ENCODE measurements at places on chromosomes 4 and X. TPM values are rescaled to one million over a fixed set of nuclear protein-coding genes. Genes with fewer than 3 reads are reported as not detected.
A peak's percentile ranks its signal among the peaks of the same experiment; 100 is the strongest.

Gene NEIL3
- not detected for total RNA-seq

Gene HPGD
- 3.5 TPM for total RNA-seq

Gene SCD5
- total RNA-seq = 59.6 TPM

Gene TLR2
- total RNA-seq = 44.6 TPM

Gene PPP2R2C
- total RNA-seq = 0.42 TPM

Gene TMSB15C
- total RNA-seq = 1.8 TPM

GRCh38 chr4:132683957-132684356 lies 465.1 kb upstream of the PCDH10 start:
- no peaks in the 10 kb centered on the region for H3K27me3 ChIP-seq
- no peaks in the 10 kb centered on the region for H3K36me3 ChIP-seq
- DNase-seq = no peak
- H3K4me3 ChIP-seq = no peak overlapping the region
- H3K4me1 ChIP-seq = no peaks in the 10 kb centered on the region

DNA sequence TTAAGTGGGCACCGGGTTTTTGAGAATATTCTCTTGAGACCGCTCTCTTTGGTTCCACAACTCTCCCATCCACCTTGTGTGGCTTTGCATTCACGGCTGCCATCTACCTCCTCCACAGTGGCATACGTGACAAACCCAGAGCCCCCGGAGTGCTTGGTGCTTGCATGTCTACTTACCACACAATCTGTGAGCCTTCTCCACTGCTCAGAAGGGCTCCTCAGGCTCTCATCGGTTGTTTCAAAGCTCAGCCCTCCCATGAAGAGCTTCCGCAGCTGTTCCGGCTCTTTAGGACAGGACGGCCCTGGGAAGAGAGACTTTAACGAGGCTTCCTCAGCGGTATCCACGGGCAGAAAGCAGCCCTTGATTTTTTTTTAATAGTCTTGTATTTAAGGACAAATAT lies 167.6 kb upstream of the ANK2 start:
- no peaks in the 10 kb centered on the region for H3K27me3 ChIP-seq
- DNase-seq = no peak
- no peaks in the 10 kb centered on the region for H3K4me1 ChIP-seq
- peak overlapping the region; percentile 25 for H3K27ac ChIP-seq

DNA sequence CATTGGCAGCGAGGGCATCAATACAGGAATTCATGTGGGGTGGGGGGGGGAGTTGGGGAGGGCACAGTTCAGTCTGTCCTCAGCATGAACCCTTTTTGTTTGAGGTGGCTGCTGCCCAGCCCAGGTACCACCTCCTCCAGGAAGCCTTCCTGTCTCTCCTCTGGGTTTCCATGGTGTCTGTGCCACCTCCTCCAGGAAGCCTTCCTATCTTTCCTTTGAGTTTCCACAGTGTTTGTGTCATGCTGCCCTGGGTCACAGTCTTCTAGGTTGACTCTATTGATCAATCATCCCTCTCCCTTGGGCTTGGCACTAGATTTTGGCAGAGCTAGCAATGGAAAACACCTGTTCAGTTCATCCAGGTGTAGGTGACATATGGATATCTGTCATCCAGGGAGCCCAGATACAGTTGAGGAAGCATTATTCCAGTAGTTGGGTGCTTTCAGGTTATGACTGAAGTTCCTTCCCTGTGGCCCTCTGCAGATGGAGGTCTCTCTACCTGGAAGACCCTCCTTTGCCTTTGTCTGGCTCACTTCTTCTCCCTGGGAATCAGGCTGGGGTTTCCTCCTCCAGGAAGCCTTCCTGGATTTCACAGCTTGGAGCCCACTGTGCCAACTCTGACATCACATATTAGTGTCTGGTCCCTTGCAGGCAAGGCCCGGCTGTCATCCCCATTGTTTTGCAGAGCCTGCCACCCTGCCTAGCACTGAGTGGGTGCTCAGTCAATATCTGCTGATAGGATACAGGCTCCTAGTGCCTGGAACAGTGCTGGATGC lies 96.6 kb downstream of the SORCS2 start:
- H3K27ac ChIP-seq = no peak overlapping the region
- no peak for DNase-seq
- H3K4me1 ChIP-seq = peaks cover 45% of the 10 kb centered on the region
- H3K36me3 ChIP-seq = no peaks in the 10 kb centered on the region

DNA sequence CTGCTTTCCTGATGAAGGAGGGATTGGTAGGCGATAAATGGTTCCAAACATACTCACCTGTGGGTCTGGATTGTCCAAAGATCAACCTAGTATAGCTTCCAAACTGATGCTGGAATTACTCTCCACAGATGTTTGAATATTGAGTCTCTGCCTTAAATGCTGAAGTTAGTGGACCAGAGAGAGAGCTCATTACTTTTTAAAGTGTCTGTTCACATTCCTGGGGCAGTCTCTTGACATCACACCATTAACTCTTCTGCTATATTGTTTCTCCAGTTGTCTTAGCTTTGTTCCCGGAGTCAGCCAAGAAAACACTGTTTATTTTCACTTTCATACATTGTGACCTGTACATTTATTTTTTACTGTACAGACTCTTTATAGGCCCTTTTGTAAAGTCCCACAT lies 35.4 kb downstream of the ARHGEF38 start:
- no peaks in the 10 kb centered on the region for H3K27me3 ChIP-seq
- no peak for DNase-seq
- H3K36me3 ChIP-seq = no peaks in the 10 kb centered on the region
- H3K4me1 ChIP-seq = no peaks in the 10 kb centered on the region
- no peak overlapping the region for H3K27ac ChIP-seq

GRCh38 chrX:124256216-124256615 lies 76.2 kb upstream of the TEX13D start:
- DNase-seq = no peak
- H3K4me1 ChIP-seq = no peaks in the 10 kb centered on the region
- H3K36me3 ChIP-seq = no peaks in the 10 kb centered on the region
- H3K27ac ChIP-seq = no peak overlapping the region
- H3K27me3 ChIP-seq = no peaks in the 10 kb centered on the region
- no peak overlapping the region for H3K4me3 ChIP-seq

- H3K27ac ChIP-seq = no peak overlapping the region
- DNase-seq = no peak
- H3K4me1 ChIP-seq = no peaks in the 10 kb centered on the region
Measured at GRCh38 chr4:9901257-9901656, 119.8 kb downstream of the DRD5 start.

- peaks cover 9% of the 10 kb centered on the region for H3K4me1 ChIP-seq
- H3K4me3 ChIP-seq = no peak overlapping the region
- peak; percentile 47 for DNase-seq
- peak overlapping the region; percentile 81 for H3K27ac ChIP-seq
- H3K27me3 ChIP-seq = no peaks in the 10 kb centered on the region
- no peaks in the 10 kb centered on the region for H3K36me3 ChIP-seq
Measured at GRCh38 chr4:124018383-124019317, 622.1 kb downstream of the SPRY1 start.

DNA sequence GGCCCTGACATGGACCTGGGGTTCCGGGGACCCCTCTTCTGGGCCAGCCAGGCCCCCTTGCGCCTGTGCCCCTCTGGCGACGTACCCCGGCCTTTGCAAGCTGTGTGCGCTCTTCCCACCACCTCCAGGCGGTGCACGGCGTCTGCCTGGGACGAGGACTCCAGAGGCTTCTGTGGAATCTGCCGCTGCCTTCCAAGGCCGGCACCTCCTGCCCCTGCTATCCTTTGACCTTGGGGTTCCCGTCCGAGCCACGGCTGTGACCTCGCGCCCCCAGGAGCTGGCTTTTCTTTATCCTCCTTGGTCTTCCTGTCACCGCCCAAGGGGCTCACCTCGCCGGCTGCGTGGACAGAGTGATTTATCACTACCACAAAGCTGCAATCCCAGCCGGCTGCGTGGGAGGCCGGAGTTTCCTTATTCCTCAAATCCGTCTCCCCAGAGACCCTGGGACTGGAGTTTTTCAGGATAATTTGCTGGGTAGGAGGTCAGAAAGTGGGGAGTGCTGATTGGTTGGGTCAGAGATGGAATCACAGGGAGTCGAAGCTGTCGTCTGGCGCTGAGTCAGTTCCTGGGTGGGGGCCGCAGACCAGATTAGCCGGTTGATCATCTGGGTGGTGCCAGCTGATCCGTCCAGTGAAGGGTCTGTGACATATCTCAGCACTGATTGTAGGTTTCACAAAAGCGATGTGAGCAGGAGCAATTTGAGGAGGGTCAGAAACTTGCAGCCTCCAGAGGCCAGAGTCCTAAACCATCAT lies 19.8 kb upstream of the PLCXD1 start:
- no peaks in the 10 kb centered on the region for H3K36me3 ChIP-seq
- peaks cover 18% of the 10 kb centered on the region for H3K27me3 ChIP-seq
- no peaks in the 10 kb centered on the region for H3K4me1 ChIP-seq

DNA sequence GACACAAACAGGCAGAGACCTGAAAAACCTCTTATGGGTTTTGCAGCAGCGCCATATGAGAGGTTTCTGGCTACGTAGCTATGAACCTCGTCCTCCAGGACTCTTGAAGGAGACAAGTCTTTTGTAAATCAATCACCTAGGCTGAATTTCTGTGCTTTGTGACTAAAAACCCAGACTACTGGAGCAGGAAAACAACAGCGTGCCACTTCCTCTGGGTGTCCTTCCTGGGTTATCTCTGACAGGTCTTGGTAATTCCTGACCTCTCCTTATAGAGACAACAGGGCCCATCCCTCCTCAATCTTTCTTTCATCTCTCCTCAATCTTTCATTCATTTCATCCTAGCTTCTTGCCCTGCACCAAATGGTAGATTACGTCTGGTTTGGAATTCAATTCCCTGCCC lies 5.7 kb downstream of the S100P start:
- H3K4me1 ChIP-seq = peaks cover 9% of the 10 kb centered on the region
- H3K36me3 ChIP-seq = no peaks in the 10 kb centered on the region
- H3K27ac ChIP-seq = no peak overlapping the region
- DNase-seq = no peak

DNA sequence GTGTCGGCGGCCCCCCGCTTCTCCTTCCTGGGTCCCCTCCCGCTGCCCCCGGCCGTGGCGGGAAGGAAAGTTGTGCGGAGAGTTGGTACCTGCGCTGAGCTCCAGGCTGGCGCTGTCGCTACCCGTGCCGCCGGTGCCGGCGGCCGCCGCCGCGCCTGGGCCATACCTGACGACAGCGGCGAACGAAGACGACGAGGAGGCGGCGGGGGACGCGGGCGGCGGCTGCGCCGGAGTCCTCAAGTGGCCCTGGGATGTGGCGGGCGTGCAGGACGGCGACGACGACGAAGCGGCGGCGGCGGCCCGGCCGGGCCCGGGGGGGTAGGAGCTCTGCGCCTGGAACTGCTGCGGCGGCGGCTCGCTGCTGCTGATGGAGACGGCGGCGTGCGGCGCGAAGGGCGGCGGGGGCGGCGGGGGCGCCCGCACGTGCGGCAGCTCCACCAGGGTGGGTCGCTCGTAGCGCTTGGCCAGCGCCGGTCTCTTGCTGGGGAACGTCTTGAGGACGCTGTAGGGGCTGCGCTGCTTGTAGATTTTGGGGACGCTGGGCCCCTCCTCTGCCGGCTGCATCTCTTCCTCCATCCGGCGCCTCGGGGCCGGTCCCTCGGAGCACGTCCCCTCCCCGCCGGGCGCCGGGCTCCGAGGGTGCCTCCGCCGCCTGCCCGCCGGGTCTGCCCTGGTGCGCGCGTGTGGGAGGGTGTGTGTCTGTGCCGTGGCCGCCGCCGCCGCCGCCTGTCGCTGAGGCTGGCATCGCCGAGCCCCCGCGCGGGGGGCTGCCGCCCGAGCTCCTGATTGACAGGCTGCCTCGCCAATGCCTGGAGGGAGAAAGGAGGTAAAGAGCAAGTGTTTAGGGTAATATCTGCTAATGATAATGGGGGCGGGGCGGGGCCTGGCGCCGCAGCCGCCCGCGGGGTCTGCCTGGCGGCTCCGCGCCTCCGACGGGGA lies 618 bp downstream of the BEND4 start:
- DNase-seq = no peak
- H3K4me3 ChIP-seq = peak overlapping the region; percentile 19
- H3K36me3 ChIP-seq = no peaks in the 10 kb centered on the region
- H3K4me1 ChIP-seq = no peaks in the 10 kb centered on the region

GRCh38 chr4:97238956-97239666 lies 904.2 kb downstream of the STPG2 start:
- H3K36me3 ChIP-seq = no peaks in the 10 kb centered on the region
- no peak overlapping the region for H3K27ac ChIP-seq
- no peak overlapping the region for H3K4me3 ChIP-seq
- no peak for DNase-seq

- H3K27ac ChIP-seq = no peak overlapping the region
- no peaks in the 10 kb centered on the region for H3K27me3 ChIP-seq
- peaks cover 11% of the 10 kb centered on the region for H3K36me3 ChIP-seq
- H3K4me1 ChIP-seq = no peaks in the 10 kb centered on the region
- no peak overlapping the region for H3K4me3 ChIP-seq
Measured at GRCh38 chrX:130725519-130725918, 177.5 kb downstream of the ENOX2 start.

- no peaks in the 10 kb centered on the region for H3K27me3 ChIP-seq
- no peaks in the 10 kb centered on the region for H3K4me1 ChIP-seq
- no peak overlapping the region for H3K4me3 ChIP-seq
- no peak for DNase-seq
Measured at GRCh38 chr4:89379511-89380044, 72.0 kb upstream of the GPRIN3 start.

- H3K27ac ChIP-seq = no peak overlapping the region
- H3K4me3 ChIP-seq = no peak overlapping the region
- no peaks in the 10 kb centered on the region for H3K27me3 ChIP-seq
- H3K36me3 ChIP-seq = no peaks in the 10 kb centered on the region
- no peak for DNase-seq
- H3K4me1 ChIP-seq = no peaks in the 10 kb centered on the region
Measured at GRCh38 chr4:183355405-183355804, 33.2 kb upstream of the CLDN24 start.

Measured in tibial nerve (tissue), 4 donors.